ENCODE measurements at places on chromosomes 16 and 17.

GRCh38 chr16:49431040-49431439, 57.4 kb downstream of the C16orf78 start:
- no peak for DNase-seq

DNA sequence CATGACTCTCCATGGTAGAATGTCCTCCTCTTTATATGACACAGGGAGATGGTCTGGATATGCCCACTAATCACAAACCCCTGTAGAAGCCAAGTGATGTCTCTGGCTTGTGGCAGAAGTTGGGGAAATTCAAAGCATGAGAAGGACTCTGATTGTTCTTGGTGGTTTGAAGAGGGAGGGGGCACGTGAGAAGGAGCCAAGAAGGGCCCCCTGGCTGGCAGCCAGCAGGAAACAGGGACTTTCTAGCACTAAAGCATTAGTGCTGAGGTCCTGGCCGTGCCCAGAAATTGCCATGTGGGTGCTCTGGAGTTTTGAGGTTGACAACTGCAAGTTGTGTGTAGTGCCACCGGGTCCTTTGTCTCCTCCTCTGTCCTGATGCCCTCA, 199.9 kb downstream of the LGALS9B start:
- DNase-seq, result no peak

GRCh38 chr17:77217566-77217965, 76.8 kb downstream of the SEC14L1 start:
- no peak for DNase-seq

- no peak for DNase-seq
Measured at GRCh38 chr17:8421571-8421970, 14.1 kb upstream of the NDEL1 start.

GRCh38 chr17:61396586-61397085, 3.0 kb upstream of the TBX2 start:
- DNase-seq, result no peak

DNA sequence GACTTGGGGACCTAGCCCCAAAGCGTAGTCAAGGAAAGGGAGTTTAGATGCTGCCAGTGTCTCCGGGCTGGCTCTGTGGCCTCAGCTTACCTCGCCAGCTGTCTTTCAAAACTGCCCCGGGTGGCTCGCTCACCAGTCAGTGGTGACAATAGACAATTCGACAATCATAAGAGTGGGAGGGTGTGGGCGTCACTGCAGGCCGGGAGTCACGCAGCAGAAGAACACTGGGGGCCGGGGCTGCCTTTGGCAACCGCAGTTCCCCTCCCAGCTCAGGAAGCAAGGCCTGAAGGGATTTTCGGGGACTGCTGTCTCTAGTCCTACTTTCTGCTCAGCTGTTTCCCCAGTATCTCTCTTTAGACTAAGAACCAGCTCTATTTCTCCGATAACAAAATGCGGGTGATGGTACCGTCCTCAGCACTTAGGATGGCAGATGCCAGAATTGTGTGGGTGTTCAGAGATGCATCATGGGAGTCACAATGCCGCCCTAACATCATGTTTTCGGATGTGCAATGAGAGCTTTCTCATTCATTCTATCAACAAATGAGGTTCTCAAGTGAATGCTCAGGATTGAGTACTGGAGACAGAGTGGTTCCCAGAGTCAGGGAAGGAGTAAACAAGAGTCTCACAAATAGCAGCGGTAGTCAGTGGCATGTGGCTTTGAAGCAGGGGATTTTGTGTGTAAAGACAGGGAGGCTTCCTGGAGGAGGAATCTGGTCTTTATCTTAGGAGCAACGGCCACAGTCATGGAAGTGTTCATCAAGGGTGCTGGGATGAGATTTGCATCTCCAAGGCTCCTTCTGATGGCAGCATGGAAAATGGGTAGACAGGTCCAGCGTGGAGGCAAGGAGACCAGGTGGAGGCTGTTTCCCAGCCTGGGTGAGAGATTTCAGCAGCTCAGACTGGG, 93.1 kb downstream of the ZDHHC7 start:
- DNase-seq, result no peak
